ENCODE measurements at places on chromosomes 7 and 10. TPM values are rescaled to one million over a fixed set of nuclear protein-coding genes. Genes with fewer than 3 reads are reported as not detected.

The SEPTIN14 gene
- not detected for total RNA-seq

DNA sequence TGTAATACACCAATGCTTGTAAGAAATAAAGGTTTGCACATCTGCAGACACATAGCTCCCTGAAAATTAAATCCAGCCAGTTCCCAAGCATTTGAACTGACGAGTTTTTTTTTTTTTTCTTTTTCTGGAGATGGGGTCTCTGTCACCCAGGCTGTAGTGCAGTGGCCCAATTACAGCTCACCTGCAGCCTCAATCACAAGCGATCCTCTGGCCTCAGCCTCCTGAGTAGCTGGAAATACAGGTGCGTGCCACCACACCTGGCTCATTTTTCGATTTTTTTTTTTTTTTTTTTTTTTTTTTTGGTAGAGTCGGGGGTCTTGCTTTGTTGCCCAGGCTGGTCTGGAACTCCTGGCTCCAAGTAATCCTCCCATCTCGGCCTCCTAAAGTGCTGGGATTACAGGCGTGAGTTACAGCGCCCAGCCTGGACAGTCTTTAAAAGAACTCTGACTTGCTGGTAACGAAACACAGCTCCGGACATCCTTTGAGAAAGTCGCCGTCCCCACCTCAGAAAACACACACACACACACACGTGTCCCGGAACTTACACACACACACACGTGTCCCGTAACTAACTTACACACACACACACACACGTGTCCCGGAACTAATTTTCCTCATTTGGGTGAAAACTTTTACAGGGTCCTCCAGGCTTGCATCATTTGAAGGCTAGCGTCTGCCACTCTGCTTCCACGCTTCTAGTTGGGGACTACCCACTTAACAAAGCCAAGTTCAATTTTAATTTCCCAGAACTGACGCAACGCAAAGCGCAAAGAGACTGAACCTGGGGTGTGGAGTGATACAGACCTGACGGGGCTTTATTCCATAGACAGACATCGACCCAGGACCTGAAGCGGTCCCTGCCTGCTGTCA lies 18.6 kb downstream of the OCM2 start:
- DNase-seq: peak; percentile 14

- DNase-seq: no peak
These were observed 5.3 kb downstream of the NRP1 start for GRCh38 chr10:33329178-33329577.

GRCh38 chr10:74930965-74931364 lies 104.6 kb downstream of the KAT6B start:
- no peak for DNase-seq

DNA sequence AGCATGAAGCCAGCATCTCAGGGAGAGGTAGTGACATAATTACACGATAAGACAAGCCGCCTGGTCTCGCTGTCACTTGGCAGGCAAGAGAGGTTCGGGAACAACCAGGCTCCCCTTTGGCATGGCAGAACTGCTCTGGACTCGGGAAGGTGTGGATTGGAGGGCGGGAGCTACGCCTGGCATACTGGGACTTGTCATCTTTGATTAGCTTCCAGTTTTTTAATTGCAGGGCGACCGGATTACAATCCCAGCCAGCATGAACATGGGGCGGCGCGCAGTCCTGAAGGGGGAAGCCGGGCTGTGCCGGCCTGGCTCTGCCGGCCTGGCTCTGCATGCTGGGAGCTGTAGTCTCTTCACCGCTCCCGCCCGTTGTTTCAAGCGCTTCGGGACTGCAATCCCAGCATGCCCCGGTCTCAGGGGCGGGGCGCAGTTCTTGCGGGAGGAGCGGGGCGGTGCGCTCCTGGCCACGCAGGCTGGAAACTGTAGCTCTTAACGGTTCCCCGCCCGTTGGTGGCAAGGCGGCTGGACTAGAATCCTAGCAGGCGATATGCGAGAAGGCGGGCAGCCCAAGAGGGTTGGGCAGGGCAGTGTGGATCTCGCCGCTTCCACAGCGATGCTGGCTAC lies 45.5 kb upstream of the ZNF716 start:
- DNase-seq: no peak

- DNase-seq: peak; percentile 17
These were observed 81.0 kb upstream of the PRSS58 start for GRCh38 chr7:142338633-142339501.

DNA sequence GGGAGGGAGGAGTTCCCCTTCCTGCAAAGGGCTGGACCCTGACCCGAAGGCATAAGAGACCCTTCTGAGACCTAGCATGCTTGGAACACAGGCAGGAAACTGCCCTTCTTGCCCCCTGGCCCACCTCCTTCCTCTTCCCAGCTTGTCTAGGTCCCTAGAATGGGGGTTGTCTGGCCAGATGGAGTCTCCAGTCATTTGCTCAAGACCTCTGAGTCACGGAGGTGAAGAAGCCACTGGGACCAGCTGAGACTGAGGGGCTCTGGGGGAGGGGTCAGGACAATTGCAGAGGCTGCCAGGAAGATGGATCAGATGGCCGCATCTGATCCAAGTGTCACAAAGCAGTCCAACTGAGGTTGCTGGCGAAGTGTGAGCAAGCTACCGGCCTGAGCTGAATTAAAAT lies 46.2 kb downstream of the COL13A1 start:
- DNase-seq: peak; percentile 26

All from dermis microvascular lymphatic vessel endothelial cell (primary cell).